ENCODE measurements at places on chromosomes 7 and 10.

DNA sequence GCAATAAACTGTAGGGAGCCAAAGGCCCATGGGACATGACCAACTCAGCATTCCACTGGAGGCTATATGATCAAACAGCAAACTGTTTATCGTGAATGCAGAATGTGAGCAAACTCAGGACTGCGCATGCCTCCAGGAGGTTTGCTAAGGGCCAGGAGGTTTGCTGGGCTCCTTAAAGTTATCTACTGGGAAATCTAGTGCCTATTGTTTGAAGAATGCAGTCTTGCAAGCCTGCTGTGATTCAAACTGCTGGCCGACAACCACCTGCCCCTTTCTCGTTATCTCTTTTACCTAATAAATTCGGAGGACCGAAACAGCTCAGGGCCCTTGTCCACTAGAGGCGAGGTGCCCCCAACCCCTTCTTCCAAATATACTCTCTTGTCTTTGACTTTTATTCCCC lies 404.1 kb downstream of the KCNMA1 start:
- DNase-seq: no peak

DNA sequence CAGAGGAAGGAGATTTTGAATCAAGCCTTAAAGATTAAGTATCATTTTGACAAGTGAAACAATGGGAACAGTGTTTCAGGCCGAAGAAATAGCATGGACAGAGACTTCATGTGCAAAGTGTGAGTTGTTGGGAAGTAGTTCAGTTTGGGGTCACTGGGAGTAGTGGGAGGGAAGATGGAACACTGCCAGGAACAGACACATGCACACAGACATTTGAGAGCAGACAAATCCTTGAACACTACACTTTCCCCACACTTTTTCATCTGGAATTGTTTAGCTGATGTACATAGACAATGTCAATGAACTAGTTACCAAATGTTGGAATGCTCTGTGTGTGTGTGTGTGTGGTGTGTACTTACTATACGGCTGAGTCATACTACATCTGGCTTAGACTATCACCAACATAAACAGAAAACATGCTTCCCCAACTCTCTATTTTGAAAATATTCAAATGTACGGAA lies 52.4 kb upstream of the LRRC17 start:
- no peak for DNase-seq

DNA sequence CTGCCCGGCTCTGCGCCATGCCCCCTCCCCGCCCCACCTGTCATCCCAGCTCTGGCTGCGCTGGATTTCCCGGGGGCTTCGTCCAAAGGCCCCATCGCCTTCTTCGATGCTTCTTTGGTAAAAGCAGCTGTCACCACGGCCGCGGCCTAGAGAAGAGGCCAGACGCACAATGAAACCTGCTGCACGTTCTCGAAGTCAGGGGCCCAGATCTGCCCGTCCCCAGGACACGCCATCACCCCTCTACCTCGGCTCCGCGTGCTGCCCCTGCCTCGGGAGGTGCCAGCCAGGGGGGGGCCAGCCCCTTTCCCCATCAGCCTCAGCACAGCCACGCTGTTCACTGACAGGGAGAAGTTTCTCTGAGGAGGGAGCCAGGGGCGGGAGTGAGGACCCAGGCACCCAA lies 6.8 kb downstream of the GIGYF1 start:
- DNase-seq: no peak

DNA sequence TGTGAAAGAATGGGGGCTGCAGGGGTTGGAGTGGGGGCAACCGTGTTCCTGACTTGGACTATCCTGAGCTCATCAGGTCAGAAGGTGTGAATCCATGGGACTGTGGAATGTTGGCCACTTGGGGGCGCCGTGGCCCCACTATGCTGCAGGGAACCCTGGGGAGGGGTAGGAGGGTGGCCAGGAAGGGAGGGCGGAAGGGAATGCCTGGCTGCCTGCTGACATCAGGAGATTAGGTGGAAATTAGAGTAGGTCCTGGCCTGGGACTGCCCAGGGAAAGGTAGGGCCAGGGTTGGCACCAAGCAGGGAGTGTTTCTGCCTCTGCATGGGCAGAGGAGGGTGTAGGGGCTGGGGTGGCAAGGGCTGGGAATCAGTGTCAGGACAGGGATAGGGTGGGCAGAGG lies 65.8 kb upstream of the PRSS58 start:
- no peak for DNase-seq

GRCh38 chr7:17512181-17512675 lies 213.8 kb downstream of the AHR start:
- no peak for DNase-seq

DNA sequence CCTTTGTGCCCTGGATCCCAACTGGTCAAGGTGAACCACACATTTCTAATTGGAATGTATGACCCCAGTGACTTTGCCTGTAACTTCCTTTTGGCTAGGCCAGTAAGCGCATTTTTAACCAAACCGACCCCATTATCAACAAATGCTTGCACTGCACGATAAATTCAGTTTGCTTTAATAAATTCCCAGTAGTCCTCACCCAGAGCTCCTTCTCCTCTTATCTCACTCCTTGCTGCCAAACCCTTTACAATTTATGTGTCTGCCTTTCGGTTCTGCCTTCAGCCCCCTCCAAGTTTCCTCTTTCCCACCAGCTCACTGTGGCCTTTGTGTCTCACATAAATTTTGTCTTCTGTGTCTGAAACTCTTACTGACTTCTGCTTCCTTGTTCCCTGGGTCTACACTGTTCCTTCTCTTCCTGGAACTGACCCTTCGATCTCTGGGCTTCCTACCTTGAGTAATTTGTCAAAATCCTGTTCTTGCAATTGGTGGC lies 59.0 kb downstream of the TBXAS1 start:
- DNase-seq: no peak
